NCI-H1930 (cell line): ENCODE measurements at places on chromosomes 3 and 15.

DNA sequence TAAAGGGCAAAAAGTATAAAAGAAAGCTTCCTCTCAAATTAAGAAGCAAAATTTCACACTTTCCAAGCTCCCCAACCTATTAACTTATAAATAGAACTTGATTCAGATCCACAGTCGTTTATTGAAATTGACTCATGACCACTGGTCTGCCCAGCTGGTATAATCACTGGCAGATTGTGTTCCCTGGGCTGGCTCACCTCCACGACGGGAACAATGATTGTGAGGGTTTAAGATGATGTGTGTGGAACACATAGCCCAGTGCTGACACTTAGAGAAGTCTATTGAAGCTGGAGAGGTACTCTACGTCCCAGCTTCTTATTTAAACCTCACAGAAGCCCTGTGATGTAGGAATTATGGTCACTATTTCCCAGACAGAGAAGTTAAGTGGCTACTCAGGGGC lies 90.4 kb downstream of the MB21D2 start:
- no peak for DNase-seq

- no peak for DNase-seq
Measured at GRCh38 chr3:15152184-15152583, 53.2 kb upstream of the RBSN start.

GRCh38 chr3:101780661-101781060 lies 1.6 kb downstream of the NXPE3 start:
- no peak for DNase-seq

- DNase-seq, result no peak
Measured at GRCh38 chr15:33825453-33825852, 142.8 kb upstream of the CHRM5 start.

- no peak for DNase-seq
Measured at GRCh38 chr15:62879770-62880169, 162.8 kb upstream of the TPM1 start.

- DNase-seq, result no peak
Measured at GRCh38 chr3:47464588-47464987, 11.2 kb downstream of the SCAP start.

DNA sequence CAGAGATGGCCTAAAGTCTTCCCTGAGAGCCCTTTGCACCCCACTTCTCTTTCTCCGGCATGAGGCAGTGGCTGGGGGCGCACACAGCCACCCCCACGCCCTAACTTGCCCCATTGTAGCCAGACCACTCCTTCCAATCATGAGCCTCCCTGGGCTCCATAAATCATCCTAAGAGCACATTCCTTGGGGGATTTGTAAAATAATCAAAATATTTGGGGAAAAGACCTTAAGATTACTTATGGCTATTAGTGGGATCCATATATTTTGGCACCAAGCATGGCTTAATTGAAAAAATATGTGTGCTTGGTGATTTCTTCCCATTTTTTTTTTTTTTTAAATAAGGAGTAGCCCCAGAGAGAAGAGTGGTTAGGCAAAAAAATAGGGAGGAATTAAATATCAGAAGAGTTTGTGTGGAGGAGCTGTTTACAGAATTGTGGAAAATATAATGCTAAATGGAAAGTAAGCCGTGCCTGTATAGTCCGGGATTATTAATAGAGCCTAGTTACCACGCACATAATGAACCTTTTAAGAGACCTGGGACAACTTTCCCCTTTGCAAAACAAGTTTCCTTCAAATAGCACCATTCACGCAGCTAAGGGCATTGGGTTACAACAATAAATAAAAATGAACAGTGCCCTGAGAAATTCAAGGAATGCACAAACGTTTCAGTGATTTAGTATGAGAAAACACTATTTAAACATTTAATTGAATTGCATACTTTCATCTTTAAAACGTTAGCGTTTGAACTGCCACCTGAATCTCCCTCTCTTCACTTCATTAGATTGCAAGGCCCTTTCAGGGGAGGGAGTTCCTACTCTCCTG lies 46.1 kb downstream of the SMAD6 start:
- DNase-seq, result no peak

GRCh38 chr15:27696530-27696929 lies 402.6 kb downstream of the OCA2 start:
- DNase-seq, result no peak

DNA sequence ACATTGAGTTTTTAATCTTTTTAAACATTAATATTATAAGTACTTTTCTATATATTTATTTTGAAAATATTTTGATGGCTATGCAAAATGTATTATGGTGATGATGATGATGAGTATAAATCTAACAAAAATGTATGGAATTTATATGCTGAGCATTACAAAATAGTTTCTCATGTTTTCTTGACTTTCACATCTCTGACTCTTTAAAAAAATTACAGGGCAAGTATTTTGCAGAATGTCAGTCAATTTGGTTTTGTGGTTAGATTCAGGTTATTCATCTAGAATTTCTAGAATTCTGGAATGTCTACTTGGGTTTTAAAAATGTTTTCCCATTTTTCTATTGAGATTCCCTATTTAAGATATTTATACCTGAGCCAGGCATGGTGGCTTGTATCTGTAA lies 41.7 kb upstream of the ANP32A start:
- no peak for DNase-seq

DNA sequence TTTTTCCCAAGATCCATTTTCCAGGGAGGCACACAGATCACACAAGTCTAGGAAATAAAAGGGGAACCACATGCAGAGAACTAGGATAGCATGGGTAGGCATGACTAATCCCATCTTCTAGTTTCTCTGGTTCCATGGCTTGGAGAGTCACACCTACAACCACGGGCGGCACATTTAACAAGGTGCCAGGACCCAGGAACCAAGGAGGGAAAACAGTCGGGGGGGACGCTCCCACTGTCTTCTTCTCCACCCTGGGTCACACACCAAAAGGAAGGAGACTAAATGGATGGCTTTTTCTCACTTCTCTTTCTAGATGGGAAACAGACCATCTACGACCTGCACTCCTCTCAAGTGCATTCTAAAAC lies 4.6 kb upstream of the SMCO1 start:
- DNase-seq, result no peak

- DNase-seq, result no peak
Measured at GRCh38 chr3:46835054-46835453, 28.2 kb downstream of the MYL3 start.

- no peak for DNase-seq
Measured at GRCh38 chr3:55471522-55472280, 15.4 kb downstream of the WNT5A start.

DNA sequence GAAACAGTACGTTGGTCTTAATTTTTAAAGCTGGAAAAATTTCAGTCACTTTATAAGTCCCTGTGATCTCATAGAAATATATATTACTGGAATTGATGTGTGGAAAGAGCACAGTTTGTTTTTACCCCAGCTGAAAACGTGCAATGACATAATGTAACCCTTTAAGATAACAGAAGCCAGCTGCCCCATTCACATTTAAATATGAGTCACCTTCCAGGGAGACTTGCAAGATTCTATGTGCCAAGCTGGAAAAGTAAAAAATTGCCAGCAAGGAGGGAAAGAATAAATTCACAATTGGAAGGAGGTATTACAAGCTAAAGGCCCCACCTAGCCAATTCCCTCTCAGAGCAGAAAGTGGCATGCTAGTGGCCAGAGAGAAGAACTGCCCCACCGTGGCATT lies 50.2 kb downstream of the SAMMSON start:
- DNase-seq, result no peak

DNA sequence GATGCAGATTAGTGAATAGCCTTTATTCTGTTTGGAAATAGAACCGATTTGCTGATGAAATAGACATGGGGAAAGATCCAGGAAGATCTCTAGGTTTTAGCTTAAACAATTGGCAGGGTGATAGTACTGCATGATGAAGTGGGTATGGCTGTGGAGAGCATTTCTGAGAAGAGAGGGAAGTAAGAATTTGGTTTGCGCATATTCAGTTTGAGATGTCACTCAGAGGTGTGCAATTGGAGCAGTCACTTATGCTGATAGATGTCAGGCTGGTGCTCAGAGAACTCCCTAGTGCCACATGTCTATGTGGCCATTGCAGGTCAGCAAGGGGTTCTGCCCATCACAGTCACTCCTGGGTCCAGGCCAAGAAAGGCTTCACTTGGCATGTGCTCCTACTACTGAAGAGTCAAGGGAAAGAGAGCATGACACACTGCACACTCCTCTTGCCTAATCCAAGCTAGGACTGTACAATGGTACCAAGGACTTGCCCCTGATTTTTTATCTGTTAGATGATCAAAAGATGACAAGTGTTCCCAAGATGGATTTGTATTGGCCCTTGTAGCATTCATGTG lies 57.2 kb upstream of the ST8SIA2 start:
- no peak for DNase-seq

DNA sequence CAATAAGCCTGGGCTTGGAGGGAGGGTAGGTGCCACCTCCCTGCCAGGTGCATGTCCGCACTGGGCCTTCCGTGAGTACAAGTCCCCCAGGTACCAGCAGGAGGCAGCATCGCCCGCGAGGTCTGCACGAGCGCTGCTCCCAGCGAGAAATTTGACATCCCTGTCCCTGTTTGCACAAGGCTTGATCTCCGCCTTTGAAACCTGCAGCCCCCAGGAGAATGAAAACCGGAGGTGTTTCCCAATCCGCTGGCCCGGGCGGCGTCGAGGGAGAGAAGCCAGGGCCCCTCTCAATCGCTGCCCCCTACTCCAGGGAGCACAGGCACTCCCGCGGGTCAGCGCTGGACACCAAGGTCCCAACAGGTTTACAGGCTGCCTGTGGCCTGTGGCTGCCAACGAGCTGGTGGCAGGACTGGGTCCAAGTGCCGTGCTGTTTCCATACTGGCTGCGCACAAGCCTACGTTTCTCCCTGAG lies 961 bp downstream of the HAPLN3 start:
- DNase-seq, result no peak

DNA sequence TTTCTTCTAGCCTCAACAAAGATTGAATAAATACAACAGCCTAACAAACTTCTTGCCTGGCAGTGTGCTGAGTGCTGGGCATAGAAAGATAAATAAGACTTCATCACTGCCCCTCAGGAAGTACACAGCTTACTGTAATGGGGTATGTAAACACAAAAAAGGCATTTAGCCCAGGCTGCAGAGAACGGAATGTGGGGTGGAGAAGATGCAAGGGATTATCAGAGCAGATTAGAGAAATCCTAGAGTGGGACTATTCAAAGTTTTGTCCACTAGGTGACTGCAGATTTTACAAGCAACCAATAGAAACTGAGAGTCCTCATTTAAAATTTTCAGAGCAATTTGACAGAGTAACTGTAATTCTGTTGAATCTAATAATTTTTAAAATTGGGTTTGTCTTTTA lies 35.4 kb upstream of the TSC22D2 start:
- no peak for DNase-seq

- no peak for DNase-seq
Measured at GRCh38 chr15:33910741-33911140, 57.6 kb upstream of the CHRM5 start.

- no peak for DNase-seq
Measured at GRCh38 chr15:87481126-87481525, 775.4 kb downstream of the NTRK3 start.

- no peak for DNase-seq
Measured at GRCh38 chr3:37148208-37148607, 26.2 kb downstream of the LRRFIP2 start.

GRCh38 chr15:40006003-40006402 lies 33.0 kb downstream of the SRP14 start:
- no peak for DNase-seq

DNA sequence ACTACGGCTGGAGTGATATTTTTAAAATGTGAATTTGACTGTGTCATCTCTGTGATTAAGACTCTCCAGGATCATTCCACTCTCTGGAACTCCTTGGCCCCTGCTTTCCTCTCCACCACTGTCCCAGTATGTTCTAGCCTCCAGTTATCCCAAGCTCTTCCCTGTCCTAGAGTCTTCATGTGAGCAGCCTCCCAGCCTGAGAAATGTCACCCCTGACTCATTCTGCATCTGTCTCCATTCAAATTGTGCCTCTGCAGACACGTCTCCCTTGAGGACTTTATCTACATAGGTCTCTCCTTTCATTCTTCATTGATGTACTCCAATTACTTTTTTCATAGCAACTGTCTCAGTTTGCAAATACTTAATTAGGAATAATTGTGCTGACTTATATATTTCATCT lies 317.7 kb upstream of the ADAMTS9 start:
- no peak for DNase-seq

GRCh38 chr3:133162670-133163305 lies 124.6 kb downstream of the TMEM108 start:
- DNase-seq, result no peak

DNA sequence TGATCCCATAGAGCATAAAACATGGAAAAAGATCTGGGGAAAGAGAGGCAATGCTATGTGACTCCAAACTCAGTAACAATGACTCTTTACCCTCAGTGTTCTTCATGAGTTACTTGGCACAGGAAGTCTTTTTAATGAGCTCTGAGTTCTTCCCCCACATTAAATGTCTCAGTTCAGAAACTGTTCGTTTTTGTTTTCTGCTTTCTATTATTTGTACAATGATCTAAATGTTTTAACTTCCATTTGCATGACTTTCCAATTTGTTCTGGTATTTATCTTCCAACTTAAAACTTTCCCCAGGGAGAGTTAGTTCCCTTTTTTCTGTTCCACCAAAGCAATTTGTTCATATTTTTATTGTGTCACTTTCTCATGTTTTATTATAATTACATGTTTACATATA lies 177.0 kb upstream of the ZBTB20 start:
- DNase-seq, result no peak

DNA sequence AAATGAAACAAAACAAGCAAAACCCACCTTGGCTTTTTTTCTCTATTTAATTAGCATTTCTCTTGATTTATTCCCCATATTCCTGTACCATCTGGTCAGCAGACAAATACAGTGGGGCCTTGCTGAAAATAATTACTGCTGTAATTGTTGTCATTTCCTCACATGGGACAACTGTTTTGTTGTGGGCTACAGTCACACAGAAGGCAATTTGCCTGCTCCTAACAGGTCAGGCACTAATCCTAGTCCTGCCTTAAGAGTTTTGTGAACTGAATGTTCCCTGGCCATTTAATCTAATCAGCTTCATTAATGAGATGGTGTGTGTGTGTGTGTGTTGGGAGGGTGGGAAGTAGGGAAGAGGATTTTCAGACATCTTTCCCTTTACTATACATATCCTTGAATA lies 11.6 kb downstream of the TRPC1 start:
- DNase-seq, result peak; percentile 26

DNA sequence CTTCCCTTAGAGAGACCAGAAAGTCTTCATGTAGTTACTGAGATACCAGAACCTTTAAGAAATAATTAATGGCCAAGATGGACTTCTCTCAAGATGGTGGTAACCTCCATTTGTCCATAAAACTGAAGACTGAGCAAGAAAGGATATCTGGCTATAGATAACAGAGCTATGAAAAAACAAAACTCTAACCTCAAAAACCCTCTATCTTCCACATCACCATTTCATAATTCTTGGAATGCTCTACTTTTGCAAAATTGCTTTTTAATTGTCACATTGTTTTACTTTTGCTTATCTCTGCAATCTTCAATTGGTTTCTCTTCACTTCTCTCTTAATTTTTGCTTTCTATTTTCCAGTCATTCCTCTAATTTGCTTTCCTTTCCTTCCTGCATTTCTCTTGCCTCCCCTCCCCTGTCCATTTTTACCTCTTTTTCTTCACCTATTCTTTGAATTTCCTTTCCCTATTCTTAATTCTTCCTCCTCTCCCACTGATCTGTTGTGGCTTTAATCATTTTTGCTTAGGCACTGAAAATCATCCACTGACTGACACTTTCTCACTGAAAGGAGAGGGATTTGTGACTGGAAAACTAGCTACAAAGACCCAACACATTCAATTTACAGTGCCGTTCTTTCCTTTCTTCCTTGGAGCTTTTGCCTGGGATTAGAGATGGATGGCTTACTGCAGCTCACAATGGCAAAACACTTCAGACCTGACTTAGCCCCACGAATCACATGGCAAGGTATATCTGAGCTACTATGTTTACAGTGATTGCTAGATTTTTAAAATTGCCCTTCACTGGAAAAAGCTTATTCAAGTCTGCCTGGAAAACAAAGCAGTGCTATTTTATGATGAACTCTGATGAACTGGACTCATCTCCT lies 242.8 kb downstream of the CHST2 start:
- no peak for DNase-seq
